ENCODE measurements at places on chromosomes 4 and X. TPM values are rescaled to one million over a fixed set of nuclear protein-coding genes. Genes with fewer than 3 reads are reported as not detected.

- no peak overlapping the region for H3K4me3 ChIP-seq
- DNase-seq: no peak
- no peaks in the 10 kb centered on the region for H3K36me3 ChIP-seq
- no peaks in the 10 kb centered on the region for H3K4me1 ChIP-seq
Measured at GRCh38 chrX:40872351-40872750, 137.0 kb upstream of the MED14 start.

DNA sequence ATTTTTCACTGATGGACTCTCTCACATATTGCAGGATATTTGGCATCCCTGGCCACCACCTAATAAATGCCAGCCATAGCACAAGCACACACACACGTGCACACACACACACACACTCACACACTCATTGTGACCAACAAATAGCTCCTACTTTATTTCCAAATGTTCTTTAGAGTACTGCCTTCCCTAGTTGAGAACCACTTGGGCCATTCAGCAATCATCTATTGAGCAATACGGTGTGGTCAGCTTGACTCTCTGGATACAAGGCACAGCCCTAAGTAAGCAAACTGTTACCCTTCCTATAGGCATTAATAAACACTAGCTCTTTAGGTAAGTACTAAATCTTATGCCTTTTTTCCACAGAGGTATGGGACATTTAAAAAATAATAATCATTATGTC lies 21.1 kb downstream of the CORIN start:
- H3K4me3 ChIP-seq: no peak overlapping the region
- no peak overlapping the region for H3K27ac ChIP-seq
- no peaks in the 10 kb centered on the region for H3K27me3 ChIP-seq
- DNase-seq: no peak
- H3K4me1 ChIP-seq: no peaks in the 10 kb centered on the region

- no peak overlapping the region for H3K4me3 ChIP-seq
- no peak for DNase-seq
- no peaks in the 10 kb centered on the region for H3K27me3 ChIP-seq
- no peak overlapping the region for H3K27ac ChIP-seq
Measured at GRCh38 chrX:42496239-42496638, 281.7 kb downstream of the PPP1R2C start.

DNA sequence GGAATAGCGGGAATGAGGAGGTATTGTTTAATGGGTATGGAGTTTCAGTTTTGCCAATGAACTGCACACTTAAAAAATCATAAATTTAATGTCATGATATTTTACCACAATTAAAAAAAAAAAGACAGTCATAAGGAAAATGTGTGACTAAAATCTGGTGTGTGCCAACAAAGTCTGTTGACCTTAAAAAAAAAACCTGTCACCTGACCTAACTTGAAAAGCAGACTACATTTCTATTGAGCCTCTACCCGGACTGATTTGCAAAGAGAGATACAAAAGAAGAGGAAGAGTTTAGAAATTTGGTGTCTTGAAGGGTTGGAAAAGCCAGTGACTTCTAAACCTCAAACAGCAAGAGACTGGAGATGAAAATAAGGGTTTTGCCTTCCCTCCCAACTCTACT lies 48.4 kb downstream of the TMEM150C start:
- H3K27me3 ChIP-seq: no peaks in the 10 kb centered on the region
- no peak for DNase-seq
- H3K4me3 ChIP-seq: no peak overlapping the region
- H3K4me1 ChIP-seq: peaks cover 8% of the 10 kb centered on the region
- H3K27ac ChIP-seq: no peak overlapping the region

DNA sequence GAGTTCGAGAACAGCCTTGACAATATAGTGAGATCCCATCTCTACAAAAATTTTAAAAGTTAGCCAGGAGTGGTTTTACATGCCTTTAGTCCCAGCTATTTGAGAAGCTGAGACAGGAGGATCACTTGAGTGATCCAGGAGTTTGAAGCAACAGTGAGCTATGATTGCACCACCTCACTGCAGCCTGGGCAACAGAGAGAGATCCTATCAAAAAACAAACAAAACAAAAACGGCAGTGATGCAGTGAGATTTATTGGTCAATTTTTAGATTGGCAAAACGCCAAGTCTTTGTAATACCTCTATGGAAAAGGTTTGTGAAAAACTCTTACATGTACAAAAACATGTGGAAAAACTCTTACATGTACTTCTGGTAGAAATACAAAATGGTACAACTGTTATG lies 91.3 kb downstream of the PTPN13 start:
- no peak overlapping the region for H3K27ac ChIP-seq
- DNase-seq: no peak
- no peaks in the 10 kb centered on the region for H3K4me1 ChIP-seq
- no peaks in the 10 kb centered on the region for H3K27me3 ChIP-seq
- H3K4me3 ChIP-seq: no peak overlapping the region
- no peaks in the 10 kb centered on the region for H3K36me3 ChIP-seq

DNA sequence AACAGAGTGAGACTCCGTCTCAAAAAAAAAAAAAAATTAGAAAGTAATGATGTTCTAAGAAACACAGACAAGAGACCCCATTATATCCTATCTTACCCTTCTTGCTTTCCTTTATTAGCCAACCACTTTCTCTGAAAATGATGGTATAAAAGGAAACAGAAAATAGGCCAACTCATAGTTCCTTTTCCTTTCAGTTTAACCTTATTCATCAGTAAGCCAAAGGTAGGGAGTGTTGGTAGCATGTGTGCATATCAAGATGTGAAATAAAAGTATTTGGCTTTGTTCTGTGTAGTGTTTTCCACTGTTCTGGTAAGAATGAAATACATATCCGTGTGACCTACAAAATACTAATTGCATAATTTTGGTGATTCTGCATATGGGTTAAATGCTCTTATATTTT lies 266.6 kb downstream of the ZNF674 start:
- no peak overlapping the region for H3K27ac ChIP-seq
- DNase-seq: no peak
- H3K4me3 ChIP-seq: no peak overlapping the region
- no peaks in the 10 kb centered on the region for H3K4me1 ChIP-seq
- H3K27me3 ChIP-seq: no peaks in the 10 kb centered on the region
- H3K36me3 ChIP-seq: no peaks in the 10 kb centered on the region

- H3K27me3 ChIP-seq: no peaks in the 10 kb centered on the region
- H3K4me1 ChIP-seq: no peaks in the 10 kb centered on the region
- DNase-seq: no peak
- no peak overlapping the region for H3K4me3 ChIP-seq
Measured at GRCh38 chr4:72107456-72107855, 75.7 kb downstream of the NPFFR2 start.

EGF gene
- 0.42 TPM for total RNA-seq

RPA4 gene
- 7.2 TPM for total RNA-seq

NKX6-1 gene
- not detected for total RNA-seq

CAMK2D gene
- 32.4 TPM for total RNA-seq

RGN gene
- total RNA-seq: 2.5 TPM

ABCG2 gene
- total RNA-seq: 12.0 TPM

XIAP gene
- total RNA-seq: 31.8 TPM
